ENCODE measurements at places on chromosomes 12 and 14.

GRCh38 chr14:21016413-21017190 is 8.3 kb downstream of the NDRG2 start:
- no peak for DNase-seq

DNA sequence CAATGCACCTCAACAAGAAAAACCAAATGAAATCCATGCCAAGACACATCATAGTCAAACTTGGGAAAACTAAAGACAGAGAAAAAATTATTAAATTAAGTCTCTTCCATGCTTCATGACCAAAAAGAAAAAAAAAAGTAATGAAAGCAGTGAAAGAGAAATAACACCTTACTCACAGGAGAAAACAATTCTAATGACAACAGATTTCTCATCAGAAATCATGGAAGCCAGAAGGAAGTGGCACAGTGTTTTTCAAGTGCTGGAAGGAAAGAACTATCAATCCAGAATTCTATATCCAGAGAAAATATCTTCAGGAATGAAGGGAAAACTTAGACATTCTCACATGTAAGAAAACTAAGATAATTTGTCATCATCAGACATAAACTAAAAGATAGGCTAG is 71.1 kb upstream of the NUDT4 start:
- DNase-seq = no peak

GRCh38 chr12:46553266-46553665 is 180.7 kb upstream of the SLC38A2 start:
- no peak for DNase-seq

- DNase-seq = no peak
These were observed 197.9 kb upstream of the NUDT4 start for GRCh38 chr12:93179792-93180191.

GRCh38 chr12:46693034-46693433 is 132.8 kb downstream of the SLC38A4 start:
- no peak for DNase-seq

- DNase-seq = no peak
These were observed 130.0 kb downstream of the SLC15A4 start for GRCh38 chr12:128693771-128694170.

DNA sequence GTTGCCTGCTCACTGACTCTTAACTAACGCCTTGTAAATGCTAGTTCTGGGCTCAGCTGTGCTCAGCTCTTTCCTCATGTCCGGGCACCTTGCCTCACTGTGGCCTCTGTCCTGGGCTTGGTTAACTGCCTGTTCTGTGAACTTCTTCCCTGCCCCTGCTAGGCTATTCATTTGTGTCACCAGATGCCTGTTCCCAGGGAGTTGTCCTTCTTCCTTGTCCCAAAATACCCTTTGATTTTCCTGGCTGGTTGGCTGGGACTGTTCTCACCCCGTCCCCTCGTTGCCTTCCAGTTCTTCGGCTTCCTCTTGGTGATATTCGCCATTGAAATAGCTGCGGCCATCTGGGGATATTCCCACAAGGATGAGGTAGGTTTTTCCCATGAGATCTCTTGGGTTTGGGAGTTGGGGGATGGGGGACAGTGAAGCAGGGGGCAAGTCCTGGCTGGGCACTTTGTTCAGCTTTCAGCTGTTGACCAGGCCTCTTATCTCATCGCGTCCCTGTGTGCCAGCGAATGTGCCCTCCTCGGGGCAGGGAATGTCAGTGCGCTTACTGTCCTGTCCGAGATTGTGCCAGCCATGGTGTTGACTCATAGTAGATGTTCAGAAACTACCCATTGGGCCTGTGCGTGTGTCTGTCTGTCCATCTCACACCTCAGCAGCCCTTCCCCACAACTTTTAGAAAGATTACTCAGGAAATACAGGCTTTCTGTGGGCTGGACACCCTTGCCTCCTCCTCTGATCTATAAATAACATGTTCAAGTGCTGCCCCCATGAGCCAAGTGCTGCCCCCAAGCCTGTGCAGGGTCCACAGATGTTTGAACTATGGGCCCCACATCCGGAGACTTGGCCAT is 33.1 kb downstream of the CD9 start:
- DNase-seq = no peak

DNA sequence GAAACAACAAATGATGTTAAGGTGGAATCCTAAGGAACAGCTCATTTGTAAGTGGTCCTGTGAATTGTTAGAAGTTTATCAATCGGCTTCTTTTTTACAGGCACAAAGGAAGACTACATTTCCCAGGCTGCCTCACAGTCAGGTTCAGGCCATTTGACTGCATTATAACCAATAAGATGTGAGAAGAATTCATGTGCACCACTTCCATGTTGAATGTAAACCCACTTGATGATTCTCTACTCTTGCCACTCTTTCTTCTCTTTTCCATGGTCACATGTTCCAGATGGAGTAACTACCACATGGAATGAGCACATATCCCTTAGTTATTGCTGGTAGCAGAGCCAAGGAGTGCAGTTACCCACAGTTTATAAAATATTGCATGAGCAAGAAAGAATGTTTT is 67.1 kb upstream of the GZMB start:
- DNase-seq = no peak

- no peak for DNase-seq
These were observed 448.4 kb downstream of the MDGA2 start for GRCh38 chr14:47226877-47227520.

DNA sequence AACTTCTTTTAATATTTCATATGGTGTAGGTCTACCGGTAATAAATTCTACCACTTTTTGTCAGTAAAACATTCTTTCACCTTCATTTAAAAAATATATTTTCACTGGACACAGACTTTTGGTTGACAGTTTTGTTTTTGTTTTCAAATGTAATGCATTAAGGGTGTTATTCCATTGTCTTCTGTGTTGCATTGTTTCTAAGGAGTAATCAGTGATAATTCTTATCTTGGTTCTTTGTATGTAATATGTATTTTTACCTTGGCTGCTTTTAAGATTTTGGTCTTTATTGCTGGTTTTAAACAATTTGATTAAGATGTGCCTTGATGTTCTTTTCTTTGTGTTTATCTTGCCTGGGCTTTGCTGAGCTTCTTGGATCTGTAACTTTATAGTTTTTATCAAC is 4.1 kb downstream of the MAP1LC3B2 start:
- DNase-seq = no peak

DNA sequence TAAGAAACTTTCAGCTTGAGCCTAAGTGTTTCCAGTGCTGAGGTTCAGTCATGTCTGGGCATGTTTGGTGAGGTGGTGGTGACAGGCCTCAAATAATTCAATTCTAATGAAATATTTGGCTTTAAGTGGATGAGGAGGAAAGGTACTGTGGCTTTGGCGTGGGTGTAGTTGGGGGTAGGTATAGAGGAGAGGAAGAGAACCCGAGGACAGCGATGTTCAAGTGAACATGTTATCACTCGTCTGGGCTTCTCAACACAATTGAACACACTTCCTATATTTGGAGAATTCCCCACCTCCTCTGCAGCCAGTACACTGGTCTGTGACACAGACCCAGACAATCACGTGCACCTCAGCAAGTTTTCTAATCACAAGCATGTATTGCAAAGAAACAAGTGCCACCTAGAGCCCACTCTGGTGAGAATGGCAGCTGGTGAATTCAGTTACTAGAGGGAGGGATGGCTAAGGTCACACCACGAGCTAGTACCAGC is 53.0 kb downstream of the IFNG-AS1 start:
- no peak for DNase-seq

- no peak for DNase-seq
These were observed 1.0 kb upstream of the GXYLT1 start for GRCh38 chr12:42145552-42146215.

GRCh38 chr14:64549791-64550620 is at the start of gene PPP1R36:
Gene PPP1R36 (plus strand): TSS chr14:64549961. CDS start chr14:64549998, 37 bp downstream.
- DNase-seq = no peak

GRCh38 chr12:27237790-27238771 is 6.0 kb upstream of the STK38L start:
- DNase-seq = no peak

GRCh38 chr14:76463105-76463504 is 87.2 kb downstream of the ESRRB start:
- no peak for DNase-seq

GRCh38 chr14:83940253-83940652 is 1589.7 kb upstream of the FLRT2 start:
- DNase-seq = no peak

GRCh38 chr14:89291351-89291940 is 125.6 kb downstream of the FOXN3 start:
- DNase-seq = no peak

GRCh38 chr12:49336645-49337584 is at the start of gene C1QL4:
Gene C1QL4 (minus strand): TSS chr12:49337188. CDS start chr12:49336477, 711 bp downstream.
- peak; percentile 74 for DNase-seq

DNA sequence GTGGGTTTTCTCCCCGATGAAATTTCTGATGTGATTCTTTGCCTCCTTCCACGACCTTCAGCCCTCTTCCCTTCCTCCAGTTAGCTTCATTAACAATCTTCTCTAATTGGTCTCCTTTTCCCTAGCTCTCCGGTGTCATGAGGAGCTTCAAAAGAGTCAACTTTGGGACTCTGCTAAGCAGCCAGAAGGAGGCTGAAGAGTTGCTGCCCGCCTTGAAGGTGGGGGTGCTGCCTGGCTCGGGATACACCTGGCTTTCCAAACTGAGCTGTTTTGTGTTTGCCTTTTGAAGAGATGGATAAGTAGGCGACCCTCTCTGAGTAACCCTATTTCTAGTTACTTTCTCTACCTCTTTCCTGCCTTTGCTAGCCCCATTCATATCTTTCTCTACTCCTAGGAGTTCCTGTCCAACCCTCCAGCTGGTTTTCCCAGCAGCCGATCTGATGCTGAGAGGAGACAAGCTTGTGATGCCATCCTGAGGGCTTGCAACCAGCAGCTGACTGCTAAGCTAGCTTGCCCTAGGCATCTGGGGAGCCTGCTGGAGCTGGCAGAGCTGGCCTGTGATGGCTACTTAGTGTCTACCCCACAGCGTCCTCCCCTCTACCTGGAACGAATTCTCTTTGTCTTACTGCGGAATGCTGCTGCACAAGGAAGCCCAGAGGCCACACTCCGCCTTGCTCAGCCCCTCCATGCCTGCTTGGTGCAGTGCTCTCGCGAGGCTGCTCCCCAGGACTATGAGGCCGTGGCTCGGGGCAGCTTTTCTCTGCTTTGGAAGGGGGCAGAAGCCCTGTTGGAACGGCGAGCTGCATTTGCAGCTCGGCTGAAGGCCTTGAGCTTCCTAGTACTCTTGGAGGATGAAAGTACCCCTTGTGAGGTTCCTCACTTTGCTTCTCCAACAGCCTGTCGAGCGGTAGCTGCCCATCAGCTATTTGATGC is 797 bp downstream of the ESPL1 start:
- DNase-seq = no peak

DNA sequence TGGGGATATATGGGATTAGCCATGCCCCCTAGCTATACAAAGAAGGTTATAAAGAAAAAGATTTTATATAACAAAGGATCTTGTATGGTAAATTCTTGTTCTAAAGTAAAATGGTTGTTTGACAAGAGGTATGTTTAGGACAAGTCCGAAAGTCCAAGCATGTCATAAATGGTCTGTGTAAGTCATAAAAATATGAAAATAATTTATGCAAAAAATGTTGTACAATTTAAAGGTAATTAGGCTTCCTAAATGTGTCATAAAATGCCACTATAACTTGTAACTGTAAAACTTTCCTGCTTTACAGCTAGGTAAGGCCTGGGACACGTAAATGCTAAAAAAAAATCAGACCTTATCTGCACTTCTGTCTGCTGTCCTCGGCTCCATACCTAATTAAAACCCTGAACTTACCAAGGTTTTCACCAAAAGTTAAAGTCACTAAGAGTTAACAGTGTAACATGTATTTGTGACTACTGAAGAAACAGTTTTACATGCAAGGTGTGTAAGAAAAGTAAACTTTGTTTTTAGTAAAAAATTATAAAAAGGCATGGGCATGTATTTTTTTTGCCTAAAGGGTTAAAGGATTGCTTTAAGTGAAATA is 110.0 kb upstream of the RESF1 start:
- DNase-seq = no peak

GRCh38 chr12:28709986-28710685 is 438.9 kb upstream of the FAR2 start:
- no peak for DNase-seq

GRCh38 chr14:24990773-24991172 is 59.2 kb downstream of the STXBP6 start:
- DNase-seq = no peak

GRCh38 chr14:60621386-60621785 is 27.9 kb downstream of the SIX1 start:
- DNase-seq = no peak

DNA sequence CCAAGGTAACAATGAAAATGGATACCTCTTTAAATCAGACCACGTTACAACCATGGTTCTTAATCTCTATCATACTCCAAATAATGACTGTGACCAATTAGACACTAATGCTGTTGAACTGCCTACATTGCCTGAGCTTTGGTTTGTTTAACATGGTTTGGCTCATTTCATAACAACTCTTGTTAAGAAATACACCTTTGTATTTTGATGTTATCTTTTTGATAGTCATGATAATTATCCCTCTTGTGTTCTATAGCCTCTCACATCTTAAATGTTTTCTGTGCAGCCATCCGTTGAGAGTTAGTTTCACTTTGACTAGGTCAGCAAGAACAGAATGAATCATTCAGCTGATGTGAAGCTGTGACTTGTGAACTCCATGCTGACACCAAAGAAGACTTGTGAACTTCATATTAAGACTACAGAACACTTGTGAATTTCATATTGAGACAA is 75.5 kb upstream of the RERGL start:
- DNase-seq = no peak

- no peak for DNase-seq
These were observed 11.2 kb downstream of the BCL2L14 start for GRCh38 chr12:12081836-12082497.

- no peak for DNase-seq
These were observed 217.4 kb upstream of the PWP1 start for GRCh38 chr12:107468182-107468581.

- DNase-seq = peak; percentile 24
These were observed 83.1 kb downstream of the ANO6 start for GRCh38 chr12:45298721-45299692.

- no peak for DNase-seq
These were observed 17.0 kb downstream of the SLC8A3 start for GRCh38 chr14:70171726-70172125.

GRCh38 chr14:60349663-60350365 is 100.8 kb downstream of the PPM1A start:
- no peak for DNase-seq

DNA sequence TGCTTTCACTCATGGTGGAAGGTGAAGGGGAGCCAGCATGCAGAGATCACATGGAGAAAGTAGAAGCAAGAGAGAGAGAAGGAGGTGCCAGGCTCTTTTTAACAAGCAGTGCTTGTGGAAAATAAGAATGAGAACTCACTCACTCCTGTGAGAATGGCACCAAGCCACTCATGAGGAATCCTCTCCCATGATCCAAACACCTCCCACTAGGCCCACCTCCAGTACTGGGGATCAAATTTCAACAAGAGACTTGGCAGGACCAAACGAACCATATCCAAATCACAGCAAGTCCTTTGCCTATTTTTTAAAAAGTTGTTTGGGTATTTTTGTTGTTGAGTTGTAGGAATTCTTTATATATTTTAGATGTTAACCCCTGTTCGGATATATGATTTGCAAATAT is 245.9 kb upstream of the ARID2 start:
- DNase-seq = no peak

GRCh38 chr12:1006255-1006654 is 15.2 kb downstream of the ERC1 start:
- no peak for DNase-seq
